ENCODE measurements at places on chromosomes 11 and 22. TPM values are rescaled to one million over a fixed set of nuclear protein-coding genes. Genes with fewer than 3 reads are reported as not detected.

DNA sequence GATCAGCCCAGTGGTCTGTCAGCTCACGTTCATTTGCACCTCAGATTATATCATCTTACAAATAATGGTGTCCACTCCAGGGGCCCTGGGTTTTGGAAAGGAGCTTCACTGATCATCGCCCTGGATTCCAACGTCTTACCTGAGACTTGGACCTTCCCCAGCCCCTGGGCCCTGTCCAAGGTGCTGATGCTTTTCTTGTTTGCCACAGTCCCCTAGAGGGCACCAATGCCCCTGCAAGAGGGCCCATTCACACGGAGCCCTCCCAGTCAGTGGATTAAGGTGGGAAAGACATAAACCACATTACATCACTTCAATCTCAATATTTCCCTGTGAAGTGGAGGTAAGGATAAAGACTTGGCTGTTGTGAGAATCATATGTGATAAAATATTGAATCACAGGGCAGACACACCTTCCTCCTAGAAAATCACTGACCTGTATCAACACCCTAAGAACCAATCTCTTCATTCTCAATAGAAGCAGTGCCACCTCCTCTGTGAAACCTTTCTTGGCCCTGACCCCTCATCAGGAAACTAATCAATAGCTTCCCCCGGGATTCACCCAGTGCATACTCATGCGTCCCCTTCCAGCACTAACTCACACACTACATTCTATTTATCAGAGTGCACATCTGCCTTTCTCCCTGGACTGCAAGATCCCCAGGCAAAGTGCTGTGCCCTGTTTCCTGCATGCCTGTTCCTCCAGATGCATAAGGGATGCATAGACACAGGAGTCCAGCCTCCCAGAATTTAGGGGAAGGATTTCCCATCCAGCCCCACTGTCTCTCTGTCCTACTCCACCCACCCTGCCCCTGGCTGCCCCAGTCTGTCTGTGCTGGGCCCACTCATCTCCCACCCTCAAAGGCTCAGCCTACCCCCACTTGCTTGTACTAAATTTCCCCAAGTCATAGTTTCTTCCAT is 167.0 kb downstream of the BUD13 start:
- DNase-seq = peak; percentile 79
- H3K4me3 ChIP-seq = no peak overlapping the region
- peaks cover 42% of the 10 kb centered on the region for H3K27me3 ChIP-seq
- H3K27ac ChIP-seq = no peak overlapping the region
- H3K4me1 ChIP-seq = no peaks in the 10 kb centered on the region

DNA sequence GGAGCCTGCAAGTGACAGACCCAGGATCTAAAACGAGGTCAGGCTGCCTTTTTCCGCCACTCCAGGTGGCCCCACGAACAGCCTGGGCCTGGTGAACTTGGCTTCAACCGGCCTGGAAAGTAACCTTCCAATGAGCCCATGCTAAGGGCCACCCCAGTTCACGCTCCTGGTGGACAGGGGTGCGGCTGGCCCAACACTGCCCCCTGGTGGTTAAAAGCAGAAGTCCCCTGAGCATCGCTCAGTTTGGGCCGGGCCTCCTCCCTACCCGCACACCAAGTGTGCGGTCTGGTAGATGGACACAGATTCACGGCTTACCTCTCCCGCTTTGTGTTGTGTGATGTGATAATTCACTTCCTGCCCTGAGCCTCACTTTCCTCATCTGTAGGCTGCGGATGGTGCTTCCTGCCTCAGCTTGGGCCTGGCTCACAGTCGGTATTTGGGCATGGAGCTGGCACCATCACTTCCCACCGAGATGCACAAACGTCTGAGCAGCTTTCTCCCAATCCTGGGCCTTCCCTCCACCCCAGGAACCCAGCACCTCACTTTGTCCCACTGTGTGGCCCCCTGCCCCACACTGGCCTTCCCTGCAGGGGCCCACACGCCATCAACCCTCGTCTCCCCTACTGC is 13.7 kb upstream of the SEC14L3 start:
- no peaks in the 10 kb centered on the region for H3K4me1 ChIP-seq
- no peak overlapping the region for H3K27ac ChIP-seq
- no peaks in the 10 kb centered on the region for H3K36me3 ChIP-seq
- H3K27me3 ChIP-seq = peaks cover 9% of the 10 kb centered on the region
- H3K4me3 ChIP-seq = no peak overlapping the region

MUC2 gene
- total RNA-seq = 1.5 TPM

DNA sequence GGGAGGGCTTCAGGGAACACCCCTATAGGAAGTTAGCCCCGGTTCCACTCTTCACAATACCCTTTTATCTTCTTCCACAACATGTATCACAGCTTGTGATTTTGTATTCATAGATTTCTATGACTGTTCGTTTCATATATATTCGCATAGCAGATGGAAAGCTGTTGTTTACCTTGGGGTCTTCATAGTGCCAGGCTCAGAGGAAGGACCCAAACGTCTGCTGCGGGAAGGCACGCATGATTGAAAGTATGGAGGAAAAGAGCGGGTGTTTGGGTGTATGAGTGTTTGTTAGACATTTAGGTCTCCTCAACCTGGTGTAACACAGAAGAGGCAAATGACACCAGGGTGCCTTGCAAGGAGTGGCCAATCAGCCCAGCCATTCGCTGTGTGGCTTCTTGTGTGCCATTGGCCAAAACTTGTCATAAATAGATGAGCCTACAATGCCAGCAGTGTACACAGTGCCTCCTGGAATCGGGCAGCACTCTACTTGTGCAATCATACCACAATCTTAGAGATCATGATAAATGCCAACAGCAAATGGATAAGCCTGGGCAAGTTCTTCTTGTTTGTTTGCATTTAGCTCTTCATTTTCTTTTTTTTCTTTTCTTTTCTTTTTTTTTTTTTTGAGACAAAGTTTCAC is 10.9 kb upstream of the ADA2 start:
- H3K27ac ChIP-seq = no peak overlapping the region
- no peak overlapping the region for H3K4me3 ChIP-seq
- no peak for DNase-seq
- peaks cover 7% of the 10 kb centered on the region for H3K27me3 ChIP-seq
- H3K36me3 ChIP-seq = no peaks in the 10 kb centered on the region

- peak overlapping the region; percentile 86 for H3K4me3 ChIP-seq
- H3K4me1 ChIP-seq = peaks cover 82% of the 10 kb centered on the region
- no peaks in the 10 kb centered on the region for H3K36me3 ChIP-seq
- peak overlapping the region; percentile 93 for H3K27ac ChIP-seq
- no peaks in the 10 kb centered on the region for H3K27me3 ChIP-seq
Measured at GRCh38 chr11:7576726-7577290, 63.0 kb downstream of the PPFIBP2 start.

GRCh38 chr22:35257321-35258190 is at the start of gene HMGXB4:
Gene HMGXB4, plus strand, starts transcription at chr22:35257493. Its CDS starts 4,898 bp downstream, at chr22:35262391.
- H3K4me1 ChIP-seq = peaks cover 23% of the 10 kb centered on the region
- peak within 1 kb of the TSS; percentile 97 for H3K4me3 ChIP-seq
- H3K36me3 ChIP-seq = peaks cover 14% of the 10 kb centered on the region

ANKK1 gene
- total RNA-seq = 0.36 TPM

- no peaks in the 10 kb centered on the region for H3K36me3 ChIP-seq
- H3K27ac ChIP-seq = no peak overlapping the region
- peak; percentile 62 for DNase-seq
- peaks cover 14% of the 10 kb centered on the region for H3K27me3 ChIP-seq
- H3K4me3 ChIP-seq = no peak overlapping the region
- no peaks in the 10 kb centered on the region for H3K4me1 ChIP-seq
Measured at GRCh38 chr22:49373289-49373666, 454.4 kb downstream of the BRD1 start.

GRCh38 chr11:92765965-92766371 is 203.5 kb upstream of the MTNR1B start:
- H3K4me1 ChIP-seq = peaks cover 34% of the 10 kb centered on the region
- no peak for DNase-seq
- peak overlapping the region; percentile 42 for H3K27ac ChIP-seq
- peaks cover 28% of the 10 kb centered on the region for H3K36me3 ChIP-seq
